Esophagus squamous epithelium (tissue), 5 donors: ENCODE measurements at places on chromosomes 1 and 21.

GRCh38 chr1:79197421-79197820 lies 190.9 kb upstream of the ADGRL4 start:
- no peaks in the 10 kb centered on the region for H3K36me3 ChIP-seq
- no peaks in the 10 kb centered on the region for H3K4me1 ChIP-seq
- H3K27me3 ChIP-seq, result no peaks in the 10 kb centered on the region
- no peak overlapping the region for H3K27ac ChIP-seq
- DNase-seq, result no peak

- DNase-seq, result no peak
- no peak overlapping the region for H3K27ac ChIP-seq
- no peaks in the 10 kb centered on the region for H3K36me3 ChIP-seq
Measured at GRCh38 chr1:200323856-200324400, 85.9 kb downstream of the ZNF281 start.

- no peak for DNase-seq
- no peaks in the 10 kb centered on the region for H3K27me3 ChIP-seq
- H3K4me3 ChIP-seq, result no peak overlapping the region
- no peaks in the 10 kb centered on the region for H3K4me1 ChIP-seq
- H3K27ac ChIP-seq, result no peak overlapping the region
Measured at GRCh38 chr1:33703464-33703863, 160.4 kb upstream of the HMGB4 start.

GRCh38 chr1:207578796-207579435 lies 66.0 kb upstream of the CR1L start:
- H3K4me1 ChIP-seq, result no peaks in the 10 kb centered on the region
- no peak overlapping the region for H3K27ac ChIP-seq
- no peaks in the 10 kb centered on the region for H3K36me3 ChIP-seq
- H3K27me3 ChIP-seq, result no peaks in the 10 kb centered on the region

DNA sequence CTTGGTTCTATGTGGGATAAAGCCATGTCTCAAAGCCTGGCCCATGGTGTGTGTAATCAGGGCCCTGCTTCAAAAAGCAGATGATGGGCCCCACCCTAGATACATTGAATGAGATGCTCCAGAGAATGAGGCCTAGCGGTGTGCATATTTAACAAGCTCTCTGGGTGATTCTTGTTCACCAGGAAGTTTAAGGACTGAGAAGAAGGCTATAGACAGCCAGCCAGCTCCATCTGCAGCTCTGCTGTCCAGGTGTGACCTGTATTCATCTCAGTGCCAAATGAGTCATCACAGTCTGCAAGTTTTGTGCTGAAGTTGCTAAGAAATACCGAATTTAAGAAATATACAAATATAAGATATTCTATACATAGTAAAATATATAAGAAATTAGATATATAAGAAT lies 182.0 kb upstream of the RUNX1 start:
- no peak overlapping the region for H3K27ac ChIP-seq
- H3K36me3 ChIP-seq, result no peaks in the 10 kb centered on the region
- DNase-seq, result no peak
- no peaks in the 10 kb centered on the region for H3K27me3 ChIP-seq
- no peaks in the 10 kb centered on the region for H3K4me1 ChIP-seq

GRCh38 chr1:45359882-45360513 lies 19.8 kb upstream of the MUTYH start:
- H3K4me3 ChIP-seq, result no peak overlapping the region
- no peak for DNase-seq
- no peaks in the 10 kb centered on the region for H3K27me3 ChIP-seq

DNA sequence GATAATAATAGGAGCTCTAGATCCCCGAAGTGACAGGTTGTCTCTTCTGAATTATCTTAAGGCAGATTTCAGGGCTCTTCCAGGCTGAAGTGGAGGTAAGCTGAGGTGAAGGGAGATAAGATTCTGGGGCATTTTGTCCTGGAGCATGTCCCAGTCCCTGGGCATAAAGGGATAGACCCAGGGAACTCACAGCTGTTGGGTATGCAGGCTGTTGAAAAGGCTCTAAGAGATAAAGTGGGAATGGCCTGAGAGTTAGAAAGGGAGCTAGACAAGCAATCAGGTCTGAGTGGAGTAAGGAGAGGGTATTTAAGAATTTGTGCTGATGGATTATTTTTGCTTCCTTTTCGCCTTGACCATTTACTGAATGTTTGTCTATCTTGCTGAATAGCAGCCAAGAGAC lies 123.7 kb downstream of the NOS1AP start:
- H3K27me3 ChIP-seq, result no peaks in the 10 kb centered on the region
- H3K27ac ChIP-seq, result no peak overlapping the region
- no peaks in the 10 kb centered on the region for H3K36me3 ChIP-seq

- DNase-seq, result no peak
- H3K27ac ChIP-seq, result peak overlapping the region; percentile 34
- no peak overlapping the region for H3K4me3 ChIP-seq
Measured at GRCh38 chr1:55353707-55354620, 138.8 kb upstream of the USP24 start.

- no peak overlapping the region for H3K27ac ChIP-seq
- H3K36me3 ChIP-seq, result no peaks in the 10 kb centered on the region
- DNase-seq, result no peak
- no peak overlapping the region for H3K4me3 ChIP-seq
- H3K4me1 ChIP-seq, result peaks cover 7% of the 10 kb centered on the region
Measured at GRCh38 chr21:45251635-45252447, 35.9 kb downstream of the POFUT2 start.

DNA sequence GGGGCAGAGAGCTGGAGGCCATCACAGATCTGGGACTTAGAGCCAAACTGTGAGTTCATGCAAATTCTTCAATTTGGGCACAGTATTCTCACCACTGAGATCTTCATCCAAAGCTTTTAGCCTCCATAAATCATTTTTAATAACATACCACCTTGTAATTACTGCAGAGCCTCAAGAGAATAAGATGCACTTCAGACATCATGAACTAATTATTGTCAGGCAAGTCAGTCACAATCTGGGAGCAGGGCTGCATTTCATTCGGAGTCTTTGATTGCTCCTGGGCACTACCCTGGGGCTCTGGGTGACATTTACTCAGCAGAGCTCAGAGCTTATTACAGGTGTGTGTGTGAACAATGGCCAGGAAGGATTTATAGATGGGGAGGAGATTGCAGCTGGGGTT lies 623.7 kb downstream of the PTPRU start:
- no peak overlapping the region for H3K27ac ChIP-seq
- H3K4me3 ChIP-seq, result no peak overlapping the region
- no peaks in the 10 kb centered on the region for H3K27me3 ChIP-seq
- DNase-seq, result no peak
- no peaks in the 10 kb centered on the region for H3K4me1 ChIP-seq

DNA sequence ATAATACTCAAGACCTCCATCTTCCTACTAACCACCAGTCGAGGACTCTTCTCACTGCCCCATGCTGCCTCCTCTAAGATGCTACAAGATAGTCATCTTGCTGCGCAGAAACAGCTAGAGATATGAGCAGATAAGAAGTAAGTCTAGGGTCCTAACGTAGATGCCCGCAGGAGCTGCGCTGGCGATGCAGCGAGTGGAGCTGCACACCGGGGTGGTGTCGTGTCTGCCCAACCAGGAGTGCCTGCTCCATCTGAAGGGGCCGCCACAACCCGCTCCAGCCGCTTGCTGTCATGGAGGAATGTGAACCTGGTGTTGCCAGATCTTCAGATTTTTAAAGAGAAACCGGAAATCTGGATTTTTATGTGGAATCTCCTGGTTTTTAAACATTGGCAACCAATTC lies 175.1 kb downstream of the VPS13D start:
- no peaks in the 10 kb centered on the region for H3K36me3 ChIP-seq
- no peak overlapping the region for H3K27ac ChIP-seq
- no peak for DNase-seq
- H3K4me1 ChIP-seq, result peaks cover 15% of the 10 kb centered on the region
- no peaks in the 10 kb centered on the region for H3K27me3 ChIP-seq
